Stimulated activated CD4-positive, alpha-beta T cell treated with anti-CD3 and anti-CD28 coated beads, Interleukin-2, amount 100 ng/mL, for 24 hours (primary cell): ENCODE measurements at places on chromosomes 13 and 19.

GRCh38 chr13:30600496-30600895, 17.2 kb upstream of the USPL1 start:
- DNase-seq = no peak

DNA sequence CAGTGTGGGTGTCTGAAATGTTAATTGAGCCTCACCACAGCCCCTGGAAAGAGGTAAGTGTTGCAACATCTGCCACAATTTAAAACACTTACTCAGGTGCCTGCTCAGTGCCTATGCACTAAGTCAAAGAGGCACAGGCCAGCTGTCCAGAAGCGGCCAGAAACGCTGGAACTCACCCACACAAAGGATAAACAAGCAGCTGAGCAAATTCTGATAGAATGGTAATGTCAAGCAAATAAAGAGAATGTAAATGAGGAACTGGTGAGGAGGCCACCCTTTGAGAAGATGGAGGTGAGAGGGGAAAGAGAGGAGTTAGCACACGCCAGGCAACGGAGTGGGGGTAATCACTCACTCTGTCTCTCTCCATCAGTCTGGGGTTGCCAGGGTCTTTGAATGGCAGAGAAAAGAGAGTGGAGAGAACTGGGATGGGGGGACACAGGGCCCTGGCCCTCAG, 67.7 kb upstream of the SERP2 start:
- no peak for DNase-seq

DNA sequence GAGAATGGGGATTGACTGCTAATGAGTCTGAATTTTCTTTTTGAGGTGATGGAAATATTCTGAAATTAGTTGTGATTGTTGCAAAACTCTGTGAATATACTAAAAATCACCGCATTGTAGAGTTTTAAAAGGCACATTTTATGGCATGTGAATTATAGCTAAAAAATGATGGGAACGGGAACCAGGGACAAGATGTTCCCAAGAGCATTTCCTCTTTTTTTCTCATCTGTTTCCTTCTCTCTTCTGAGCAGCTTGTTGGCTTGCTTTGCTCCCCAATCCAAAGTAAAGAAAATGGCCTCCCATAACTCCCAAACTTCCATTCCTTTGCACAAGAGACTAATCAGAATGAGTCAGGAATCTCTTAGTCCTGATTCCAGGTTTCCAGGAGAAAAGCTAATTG, 459.2 kb downstream of the TSHZ3 start:
- no peak for DNase-seq

DNA sequence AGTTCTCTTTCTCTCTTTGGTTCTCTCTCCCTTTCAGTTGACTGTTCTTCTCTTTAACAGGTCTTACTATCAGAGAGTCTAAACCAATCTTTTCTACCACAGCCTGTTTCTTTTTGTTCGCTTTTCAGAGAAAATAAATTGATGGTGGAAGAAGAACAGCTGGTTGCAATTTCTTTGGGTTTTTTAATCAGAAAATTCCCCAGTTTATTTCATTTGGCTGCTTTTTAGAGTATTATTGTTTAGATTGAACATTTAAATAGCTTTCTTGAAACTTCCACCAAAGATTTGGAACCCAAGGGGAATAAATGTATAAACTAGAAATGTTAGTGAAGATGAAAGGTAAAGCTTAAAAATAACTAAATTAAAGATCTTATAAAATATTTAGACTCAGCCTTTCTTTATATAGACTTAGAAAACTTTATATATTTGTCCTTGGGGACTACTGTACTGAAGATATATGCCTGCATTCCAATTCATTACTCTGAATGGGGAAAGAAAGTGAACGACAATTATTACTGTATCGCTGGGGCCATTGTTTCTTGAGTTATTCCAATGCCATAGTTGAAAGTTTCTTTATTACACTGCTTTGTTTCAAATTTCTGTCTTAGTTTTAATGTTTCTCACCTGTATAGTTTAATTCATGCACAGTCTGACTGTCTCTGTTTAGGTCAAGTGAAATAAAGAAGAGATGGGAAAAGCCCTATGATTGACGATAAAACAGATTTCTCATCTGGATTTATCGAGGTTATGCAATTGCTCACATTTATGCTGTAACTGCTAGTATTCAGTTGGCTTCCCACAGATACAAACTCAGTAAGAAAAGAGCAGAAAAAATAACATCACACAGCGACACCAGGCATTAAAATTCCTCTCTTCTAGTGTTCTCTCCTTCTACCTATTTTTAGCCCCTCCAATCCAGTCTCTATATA, 169.4 kb upstream of the CSNK1A1L start:
- no peak for DNase-seq

- no peak for DNase-seq
Measured at GRCh38 chr13:50760751-50761150, 82.7 kb downstream of the DLEU7 start.

- DNase-seq = no peak
Measured at GRCh38 chr19:2336528-2337328, 8.2 kb downstream of the SPPL2B start.

- no peak for DNase-seq
Measured at GRCh38 chr19:37930416-37930815, 23.4 kb downstream of the SIPA1L3 start.

DNA sequence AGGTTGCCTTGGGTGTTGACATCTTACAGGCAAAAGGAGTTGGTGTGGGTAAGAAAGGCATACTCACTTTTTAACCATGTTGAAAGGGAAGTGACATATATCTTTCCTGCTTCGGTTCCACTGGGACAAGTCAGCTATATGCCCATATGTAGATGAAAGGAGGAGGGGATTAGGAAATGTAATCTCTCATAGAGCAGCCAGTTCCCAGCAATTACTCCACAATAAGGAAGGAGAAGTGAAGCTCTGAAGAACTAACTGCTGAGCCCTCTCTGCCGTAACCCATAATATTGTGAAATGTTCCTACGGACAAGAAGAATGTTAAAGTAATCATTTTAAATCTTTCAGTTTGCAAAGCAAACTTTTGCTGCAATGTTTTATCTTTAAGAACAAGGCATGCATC, 82.2 kb downstream of the EDNRB start:
- no peak for DNase-seq

- no peak for DNase-seq
Measured at GRCh38 chr19:19551853-19552192, 13.8 kb downstream of the CILP2 start.

DNA sequence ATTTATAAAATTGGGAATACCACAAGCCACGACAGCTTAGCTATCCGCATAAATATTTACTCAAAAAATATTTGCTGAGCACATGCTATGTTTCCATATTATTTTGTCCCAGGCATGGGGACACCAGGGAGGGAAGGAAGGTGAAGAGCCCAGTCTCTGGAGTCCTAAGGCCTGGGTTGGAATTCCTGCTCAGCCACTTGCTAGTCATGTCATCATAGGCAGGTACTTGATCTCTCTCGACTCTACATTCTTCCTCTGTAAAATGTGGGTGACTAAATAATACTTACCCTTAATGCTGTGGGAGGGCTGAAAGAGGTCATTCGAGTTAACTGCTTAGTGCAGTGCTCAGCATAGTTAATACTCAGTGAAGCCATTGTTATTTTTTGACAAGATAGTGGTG, 4.3 kb upstream of the RNASEH2B start:
- no peak for DNase-seq

DNA sequence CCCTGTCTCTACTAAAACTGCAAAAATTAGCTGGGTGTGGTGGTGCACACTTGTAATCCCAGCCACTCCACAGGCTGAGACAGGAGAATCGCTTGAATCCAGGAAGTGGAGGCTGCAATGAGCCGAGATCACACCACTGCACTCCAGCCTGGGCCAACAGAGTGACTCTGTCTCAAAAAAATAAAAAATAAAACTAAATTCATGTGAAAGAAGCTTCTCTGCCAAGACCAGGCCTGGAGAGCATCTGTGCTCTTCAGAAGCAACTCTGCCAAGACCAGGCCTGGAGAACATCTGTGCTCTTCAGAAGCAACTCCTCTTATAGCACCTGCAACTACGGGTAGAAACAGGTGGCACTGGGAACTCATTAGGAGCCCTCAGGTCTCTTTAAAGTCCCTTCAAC, 37.7 kb downstream of the CRYL1 start:
- no peak for DNase-seq

- no peak for DNase-seq
Measured at GRCh38 chr19:32415669-32416068, 10.1 kb downstream of the DPY19L3 start.

GRCh38 chr13:26280295-26280694, 26.4 kb downstream of the CDK8 start:
- DNase-seq = no peak

DNA sequence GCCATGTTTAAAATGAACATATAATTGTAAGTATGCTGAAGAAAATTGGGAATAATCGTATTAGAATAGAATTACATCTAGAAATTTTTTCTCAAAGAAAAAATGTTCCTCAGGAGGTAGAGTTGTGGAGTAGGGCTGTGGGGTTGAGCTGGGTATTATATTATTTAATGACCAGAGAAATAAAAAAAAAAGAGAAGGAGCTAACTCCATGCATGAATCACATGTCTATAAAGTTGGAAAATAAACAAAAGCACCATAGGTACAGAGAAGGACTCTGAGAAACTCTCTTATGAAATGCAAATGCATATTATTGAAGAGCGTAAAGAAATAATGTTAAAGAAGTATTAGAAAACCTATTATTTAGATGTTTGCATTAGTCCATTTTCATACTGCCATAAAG, 405.5 kb downstream of the EFNB2 start:
- no peak for DNase-seq

DNA sequence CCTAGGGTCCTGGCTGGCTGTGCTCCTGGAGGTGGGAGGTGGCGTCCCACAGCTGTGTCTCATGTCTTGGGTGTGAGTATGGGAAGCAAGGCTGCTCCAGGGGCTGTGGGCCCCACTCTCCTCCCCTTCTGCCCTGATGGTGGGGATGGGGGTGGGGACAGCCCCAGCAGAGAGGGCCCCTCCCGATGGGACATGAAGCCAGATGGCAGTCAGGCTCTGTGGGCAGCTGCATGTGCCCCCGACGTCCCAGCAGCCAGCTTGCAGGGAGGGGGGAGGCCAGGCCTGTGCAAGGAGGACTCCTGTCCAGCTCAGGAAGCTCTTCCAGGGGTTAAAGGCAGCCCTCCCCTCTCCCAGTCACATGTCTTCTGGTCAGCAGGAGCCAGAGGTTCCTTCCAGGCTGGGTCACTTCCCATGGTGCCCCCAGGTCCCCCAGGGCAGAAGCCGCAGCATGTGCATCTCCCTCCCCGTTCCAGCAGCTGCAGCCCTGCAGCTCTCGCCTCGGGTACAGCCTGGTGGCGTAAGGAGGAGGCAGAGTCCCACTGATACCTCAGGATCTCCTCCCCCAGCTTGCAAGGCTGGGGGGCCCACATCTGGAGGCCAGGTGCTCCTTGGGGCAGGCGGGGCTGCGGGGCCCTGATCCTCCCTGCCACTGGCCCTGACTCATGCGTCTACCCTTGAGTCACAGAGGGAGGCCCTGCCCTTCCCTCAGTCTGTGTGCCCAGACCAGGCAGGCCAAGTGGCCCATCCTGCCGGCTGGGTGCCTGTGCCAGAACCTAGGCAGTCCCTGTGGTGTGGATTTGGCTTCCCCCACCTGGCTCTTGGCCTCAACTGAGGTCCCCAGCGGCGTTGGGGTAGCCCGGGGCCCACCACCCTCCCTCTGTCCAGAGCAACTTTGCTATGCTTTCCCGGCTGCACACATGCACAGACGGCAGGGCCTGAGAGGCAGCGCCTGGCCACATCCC, 13.0 kb downstream of the YIPF2 start:
- no peak for DNase-seq

DNA sequence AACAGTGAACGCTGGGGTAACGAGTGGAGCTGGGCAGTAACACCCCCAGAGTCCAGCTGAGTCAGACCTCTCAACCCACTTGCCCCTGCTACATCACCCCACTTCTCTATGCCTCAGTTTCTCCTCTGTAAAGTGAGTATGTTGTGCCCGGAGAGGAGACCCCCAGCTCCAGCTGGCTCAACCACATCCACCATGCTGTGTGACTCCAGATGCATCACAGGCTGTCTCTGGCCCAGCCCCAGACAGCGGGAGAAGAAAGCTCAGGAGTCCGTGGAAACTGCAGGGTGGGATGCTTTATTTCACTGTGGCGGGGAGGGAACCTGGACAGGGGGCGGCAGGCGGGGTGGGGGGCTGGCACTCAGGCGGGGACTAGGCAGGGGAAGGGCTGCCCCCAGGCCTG, 9.6 kb upstream of the ELL start:
- DNase-seq = no peak

DNA sequence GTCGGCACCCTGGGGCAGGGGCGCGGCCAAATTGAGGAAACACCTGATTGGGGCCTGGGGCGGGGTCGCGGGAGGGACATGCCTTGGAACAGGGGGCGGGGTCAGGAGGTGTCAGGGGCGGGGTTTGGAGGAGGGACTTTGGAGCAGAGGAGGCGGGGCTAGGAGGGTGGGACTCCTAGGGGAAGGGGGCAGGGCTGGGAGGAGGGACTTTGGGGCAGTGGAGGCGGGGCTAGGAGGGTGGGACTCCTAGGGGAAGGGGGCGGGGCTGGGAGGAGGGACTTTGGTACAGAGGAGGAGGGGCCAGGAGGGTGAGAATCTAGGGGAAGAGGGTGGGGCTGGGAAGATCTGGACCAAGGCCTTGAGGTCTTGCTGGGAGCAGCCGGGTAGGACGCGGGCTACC, 21.9 kb downstream of the GRIN2D start:
- DNase-seq = peak; percentile 66

DNA sequence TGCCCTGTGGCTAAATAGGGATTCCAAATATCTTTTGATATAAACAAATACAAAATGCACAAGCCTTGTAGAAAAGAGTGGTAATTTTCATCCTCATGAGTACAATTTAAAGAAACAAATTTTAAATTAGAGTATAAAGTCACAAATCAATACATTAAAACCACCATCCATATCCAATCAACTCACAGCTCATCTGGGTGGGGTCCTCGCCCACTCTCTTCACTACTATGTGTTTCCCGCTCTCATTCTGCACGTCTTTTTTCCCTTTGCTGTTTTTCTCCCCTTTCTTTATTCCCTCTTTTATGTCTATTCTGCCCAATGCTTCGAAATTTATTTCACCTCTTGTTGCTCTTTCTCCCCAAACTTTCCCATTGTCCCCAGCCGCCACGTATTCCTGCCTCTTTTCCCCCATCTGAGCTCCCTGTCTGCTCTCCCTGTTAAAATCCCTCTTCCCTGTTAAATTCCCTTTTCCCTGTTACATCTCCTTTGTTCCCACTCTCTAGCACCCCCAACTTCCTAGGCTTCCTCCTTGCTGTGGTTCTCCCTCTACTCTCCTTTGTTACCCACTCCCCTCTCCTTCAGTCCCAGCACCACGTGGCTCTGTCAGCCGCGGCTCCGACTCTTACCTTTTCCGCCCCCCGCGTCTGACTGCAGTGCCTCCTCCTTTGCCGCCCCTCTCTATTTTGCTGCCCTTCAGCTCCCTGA, 1.3 kb downstream of the ZNF616 start:
- DNase-seq = peak; percentile 32

- no peak for DNase-seq
Measured at GRCh38 chr19:2758601-2759313, 18.9 kb upstream of the SLC39A3 start.

- DNase-seq = no peak
Measured at GRCh38 chr19:15317392-15318071, 14.8 kb downstream of the BRD4 start.
